ENCODE measurements at places on chromosomes 12 and 14.

GRCh38 chr14:73903028-73903427, 16.4 kb downstream of the ZNF410 start:
- DNase-seq, result no peak

GRCh38 chr12:58914457-58914856, 5.8 kb downstream of the LRIG3 start:
- DNase-seq, result no peak

GRCh38 chr14:69863083-69863482, 16.1 kb upstream of the SMOC1 start:
- DNase-seq, result no peak

DNA sequence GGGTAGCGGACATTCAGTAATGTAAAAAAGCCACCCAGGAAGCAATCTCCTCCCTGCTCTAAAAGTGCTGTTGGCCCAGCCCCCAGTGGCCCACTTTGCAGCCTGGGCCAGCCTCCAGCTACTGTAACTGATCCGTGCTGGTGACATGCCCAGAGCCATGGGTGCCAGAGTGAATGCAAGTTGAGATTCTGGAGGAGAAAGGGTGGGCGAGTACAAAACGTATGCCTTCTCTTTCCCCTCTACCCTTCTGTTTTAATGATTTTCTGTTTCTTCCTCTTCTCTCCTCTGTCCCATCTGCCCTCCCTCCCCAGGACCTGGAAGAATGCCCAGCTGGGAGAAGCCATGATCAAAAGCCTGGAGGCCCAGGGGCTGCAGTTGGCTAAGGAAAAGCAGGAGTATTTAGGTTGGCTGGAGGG, 16.9 kb downstream of the PLEKHD1 start:
- DNase-seq, result no peak

All from effector CD8-positive, alpha-beta T cell (primary cell).